NCI-H187 (cell line): ENCODE measurements at places on chromosomes 4 and X.

DNA sequence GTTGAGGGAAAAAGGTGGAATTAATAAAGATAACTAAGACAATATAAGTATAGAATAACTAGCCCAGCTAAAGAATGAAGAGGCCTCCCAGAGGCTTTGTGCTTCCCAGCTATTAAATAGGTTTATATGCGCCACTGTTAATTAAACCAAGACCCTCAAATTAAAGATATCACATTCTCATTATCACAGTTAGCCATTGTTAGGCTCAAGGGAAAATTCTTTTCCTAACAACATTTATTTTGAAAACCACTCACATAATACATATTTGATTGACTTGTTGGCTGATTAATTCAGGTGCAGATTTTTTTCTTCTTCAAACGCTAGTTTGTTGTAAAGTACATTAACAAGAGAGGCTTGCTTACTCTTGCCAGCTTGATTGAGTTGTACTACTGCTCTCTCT is 216.8 kb upstream of the TRAM1L1 start:
- DNase-seq = no peak

DNA sequence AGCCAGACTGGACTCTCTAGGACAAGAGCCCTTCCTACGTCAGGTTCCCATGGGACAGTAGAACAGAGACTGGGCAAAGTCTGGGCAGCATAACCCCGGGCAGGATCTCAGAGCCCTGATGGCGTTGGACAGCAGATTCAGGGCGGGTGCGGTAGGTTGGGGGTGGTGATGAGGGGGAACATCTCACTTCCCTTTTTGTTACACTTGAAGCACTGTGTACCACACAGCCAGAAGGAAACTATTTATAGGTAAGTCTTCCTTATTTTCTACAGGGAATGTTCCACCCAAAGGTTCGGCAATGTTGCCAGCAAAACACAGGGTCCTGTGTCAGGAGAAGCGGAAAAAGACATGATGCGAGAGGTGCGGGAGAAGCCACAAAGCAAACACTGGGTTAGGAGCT is 54.3 kb downstream of the TSC22D3 start:
- no peak for DNase-seq

DNA sequence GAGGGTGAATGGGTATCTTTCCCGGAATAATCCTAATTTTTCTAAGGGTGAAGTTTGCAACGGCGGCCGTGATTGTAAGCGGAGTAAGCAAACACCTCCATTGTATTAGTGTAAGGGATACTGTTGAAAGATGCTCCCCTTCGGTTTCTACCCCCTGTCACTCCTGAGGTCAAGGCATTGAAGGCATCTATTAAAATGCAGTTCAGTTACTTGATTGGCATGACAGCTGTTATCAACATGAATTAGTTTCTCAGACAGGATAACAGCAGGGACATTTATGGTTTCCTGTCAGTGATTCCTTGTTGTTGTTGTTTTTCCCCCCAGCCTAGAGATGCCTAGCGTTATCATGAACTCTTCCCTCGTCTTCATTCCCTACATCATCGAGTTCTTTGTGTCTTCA is 552 bp downstream of the SLC25A14 start:
- DNase-seq = no peak

DNA sequence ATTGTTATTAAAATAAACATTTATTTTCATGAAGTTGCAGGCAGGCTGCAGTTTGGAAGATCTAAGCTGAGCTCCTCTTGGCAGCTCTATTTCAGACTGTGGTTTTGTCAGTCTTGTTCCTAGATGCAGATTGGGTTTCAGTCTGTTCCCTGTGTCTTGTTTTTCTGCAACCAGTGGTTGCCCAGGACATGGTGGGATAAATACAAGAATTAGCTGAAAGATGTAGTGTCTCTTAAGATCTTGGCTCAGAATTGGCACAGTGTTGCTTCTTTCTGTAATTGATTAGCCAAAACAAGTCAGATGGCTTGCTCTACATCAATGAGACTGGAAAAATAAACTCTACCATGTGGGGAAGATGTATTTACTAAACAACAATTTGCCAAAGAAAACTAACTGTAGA is 283.0 kb upstream of the BOD1L1 start:
- no peak for DNase-seq

GRCh38 chr4:123825596-123826291 is 429.1 kb downstream of the SPRY1 start:
- DNase-seq = no peak

DNA sequence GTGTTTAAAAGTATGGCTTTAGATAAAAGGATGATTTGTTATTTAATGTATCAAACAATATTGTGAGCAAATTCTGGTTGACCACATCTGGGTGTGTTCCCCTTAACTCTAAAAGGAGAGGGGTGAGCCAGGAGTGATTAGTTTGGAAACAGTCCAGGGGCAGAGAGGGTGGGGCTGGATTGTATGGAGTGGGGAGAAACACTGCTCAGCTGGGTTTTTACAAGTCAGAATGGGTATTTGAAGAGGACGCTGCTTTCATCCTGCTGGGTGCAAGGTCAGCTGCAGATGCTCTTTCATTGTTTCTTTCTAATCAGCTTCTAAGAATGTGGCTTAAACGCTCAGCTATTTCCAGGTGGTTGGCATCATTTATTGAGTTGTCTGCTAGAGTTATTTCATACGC is 82.8 kb upstream of the LIMCH1 start:
- no peak for DNase-seq
